ENCODE measurements at places on chromosomes 2 and 18.
A peak's percentile ranks its signal among the peaks of the same experiment; 100 is the strongest.

GRCh38 chr18:62179213-62179612 lies 7.6 kb downstream of the PIGN start:
- H3K4me3 ChIP-seq = no peak overlapping the region
- DNase-seq = no peak
- H3K27ac ChIP-seq = no peak overlapping the region
- H3K4me1 ChIP-seq = no peaks in the 10 kb centered on the region
- H3K36me3 ChIP-seq = no peaks in the 10 kb centered on the region

- H3K4me3 ChIP-seq = no peak overlapping the region
- peaks cover 3% of the 10 kb centered on the region for H3K4me1 ChIP-seq
- no peak for DNase-seq
Observed at GRCh38 chr18:79510731-79511241, 115.1 kb downstream of the NFATC1 start.

- peaks cover 37% of the 10 kb centered on the region for H3K27me3 ChIP-seq
- H3K27ac ChIP-seq = no peak overlapping the region
- DNase-seq = peak; percentile 17
- no peak overlapping the region for H3K4me3 ChIP-seq
Observed at GRCh38 chr18:49849331-49850217, 36.2 kb upstream of the ACAA2 start.

GRCh38 chr2:215431290-215431689 lies 4.6 kb downstream of the FN1 start:
- no peak overlapping the region for H3K27ac ChIP-seq
- H3K4me1 ChIP-seq = no peaks in the 10 kb centered on the region
- H3K36me3 ChIP-seq = peaks cover 70% of the 10 kb centered on the region
- H3K4me3 ChIP-seq = no peak overlapping the region
- H3K27me3 ChIP-seq = no peaks in the 10 kb centered on the region

- no peaks in the 10 kb centered on the region for H3K36me3 ChIP-seq
- peaks cover 99% of the 10 kb centered on the region for H3K27me3 ChIP-seq
- no peak for DNase-seq
- H3K4me1 ChIP-seq = no peaks in the 10 kb centered on the region
Observed at GRCh38 chr2:176149939-176150583, 1.3 kb upstream of the HOXD4 start.

DNA sequence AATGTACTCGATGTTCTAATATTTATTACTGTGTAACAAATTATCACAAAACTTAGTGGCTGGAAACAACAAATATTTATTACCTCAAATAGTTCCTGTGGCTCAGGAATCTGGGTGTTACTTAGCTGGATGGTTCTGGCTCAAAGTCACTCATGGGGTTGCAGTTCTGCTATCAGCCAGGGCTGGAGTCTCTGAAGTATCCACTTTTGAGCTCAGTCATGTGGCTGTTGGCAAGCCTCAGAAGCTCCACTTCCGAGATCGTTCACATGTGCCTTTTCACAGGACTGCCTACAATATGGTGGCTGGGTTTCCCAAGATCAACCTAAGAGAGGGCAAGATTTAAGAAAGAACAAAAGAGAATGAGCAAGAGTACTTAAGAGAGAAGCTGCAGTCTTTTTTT lies 19.4 kb upstream of the UBE2E3 start:
- no peaks in the 10 kb centered on the region for H3K36me3 ChIP-seq
- DNase-seq = no peak
- H3K27me3 ChIP-seq = no peaks in the 10 kb centered on the region
- H3K27ac ChIP-seq = no peak overlapping the region
- no peaks in the 10 kb centered on the region for H3K4me1 ChIP-seq
- H3K4me3 ChIP-seq = no peak overlapping the region

- no peak for DNase-seq
- no peak overlapping the region for H3K27ac ChIP-seq
- H3K4me1 ChIP-seq = no peaks in the 10 kb centered on the region
- H3K36me3 ChIP-seq = no peaks in the 10 kb centered on the region
- no peaks in the 10 kb centered on the region for H3K27me3 ChIP-seq
- no peak overlapping the region for H3K4me3 ChIP-seq
Observed at GRCh38 chr2:27007416-27008374, 25.1 kb upstream of the TMEM214 start.

GRCh38 chr2:12819103-12819475 lies 102.4 kb downstream of the TRIB2 start:
- H3K4me3 ChIP-seq = no peak overlapping the region
- H3K27me3 ChIP-seq = no peaks in the 10 kb centered on the region
- no peaks in the 10 kb centered on the region for H3K36me3 ChIP-seq
- peaks cover 3% of the 10 kb centered on the region for H3K4me1 ChIP-seq
- H3K27ac ChIP-seq = no peak overlapping the region
- no peak for DNase-seq

DNA sequence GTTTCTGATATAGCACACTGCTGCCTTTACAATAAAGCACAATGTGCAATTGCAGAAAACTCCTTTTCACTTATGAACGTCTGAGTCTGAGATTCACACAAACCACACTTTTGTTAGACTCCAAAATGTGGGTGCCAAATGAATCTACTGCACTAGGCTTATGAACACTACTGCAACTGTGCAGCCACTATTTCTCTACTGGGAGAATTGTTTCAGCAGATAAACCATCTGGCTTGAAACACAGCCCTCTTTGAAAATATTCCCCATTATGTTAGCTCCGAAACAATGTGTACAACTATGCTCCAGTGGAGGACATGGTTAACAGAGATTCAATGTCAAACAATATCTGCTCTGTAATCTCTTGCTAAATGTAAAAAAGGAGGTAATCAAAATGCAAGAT lies 188.7 kb upstream of the ZEB2 start:
- H3K36me3 ChIP-seq = no peaks in the 10 kb centered on the region
- no peak overlapping the region for H3K27ac ChIP-seq
- no peaks in the 10 kb centered on the region for H3K27me3 ChIP-seq
- H3K4me1 ChIP-seq = no peaks in the 10 kb centered on the region
- H3K4me3 ChIP-seq = no peak overlapping the region

DNA sequence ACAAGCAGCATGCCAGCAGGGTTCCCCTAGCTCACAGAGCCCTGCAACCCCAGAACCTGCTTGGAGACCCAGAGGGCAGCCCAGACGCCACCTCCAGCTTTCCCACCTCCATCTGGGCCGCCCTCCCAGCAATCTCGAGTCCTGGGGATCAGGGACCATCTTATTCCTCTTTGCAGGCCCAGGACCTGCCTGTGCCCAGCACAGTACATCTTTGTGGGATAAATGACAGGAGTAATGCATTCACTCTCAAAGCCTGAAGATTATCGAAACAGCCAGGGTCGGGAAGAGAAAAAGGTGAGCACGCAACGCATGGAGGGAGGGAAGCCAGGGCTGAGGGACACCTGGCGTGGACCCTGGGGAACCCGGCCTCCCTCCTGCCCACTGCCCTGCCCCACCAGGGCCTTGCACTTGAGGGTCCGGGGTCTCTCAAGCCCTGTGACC lies 144.1 kb downstream of the NDUFA10 start:
- H3K27ac ChIP-seq = no peak overlapping the region
- no peaks in the 10 kb centered on the region for H3K36me3 ChIP-seq
- no peaks in the 10 kb centered on the region for H3K4me1 ChIP-seq
- H3K4me3 ChIP-seq = no peak overlapping the region

DNA sequence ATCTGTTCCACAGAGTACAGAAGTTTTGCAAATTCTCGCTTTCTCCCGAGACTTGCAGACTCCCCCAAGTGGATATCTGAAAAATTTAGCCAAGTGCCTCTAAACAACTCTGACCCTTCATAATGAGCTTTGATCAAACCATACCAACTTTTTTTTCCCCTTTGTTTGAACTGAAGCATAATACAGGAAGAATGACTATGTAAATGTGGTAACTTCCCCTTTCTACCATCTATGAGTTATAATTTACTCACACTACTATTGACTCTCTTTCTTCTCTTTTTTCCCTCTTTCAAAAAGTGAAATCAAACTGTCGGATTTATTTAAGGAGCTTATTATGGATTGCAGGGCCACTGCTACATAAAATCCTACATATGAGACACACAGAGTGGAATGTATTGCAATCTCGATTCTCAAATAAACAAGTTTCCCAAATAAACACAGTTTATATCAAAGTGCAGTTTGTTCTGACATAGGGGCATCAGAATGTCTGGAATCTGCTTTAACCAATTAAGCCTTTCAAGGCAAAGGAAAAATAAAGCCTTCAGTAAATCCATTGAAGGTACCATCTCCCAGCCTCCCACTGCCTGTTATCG lies 1.4 kb upstream of the ZNF804A start:
- peak overlapping the region; percentile 55 for H3K4me3 ChIP-seq
- H3K27me3 ChIP-seq = peaks cover 7% of the 10 kb centered on the region
- H3K4me1 ChIP-seq = no peaks in the 10 kb centered on the region
- H3K36me3 ChIP-seq = no peaks in the 10 kb centered on the region

DNA sequence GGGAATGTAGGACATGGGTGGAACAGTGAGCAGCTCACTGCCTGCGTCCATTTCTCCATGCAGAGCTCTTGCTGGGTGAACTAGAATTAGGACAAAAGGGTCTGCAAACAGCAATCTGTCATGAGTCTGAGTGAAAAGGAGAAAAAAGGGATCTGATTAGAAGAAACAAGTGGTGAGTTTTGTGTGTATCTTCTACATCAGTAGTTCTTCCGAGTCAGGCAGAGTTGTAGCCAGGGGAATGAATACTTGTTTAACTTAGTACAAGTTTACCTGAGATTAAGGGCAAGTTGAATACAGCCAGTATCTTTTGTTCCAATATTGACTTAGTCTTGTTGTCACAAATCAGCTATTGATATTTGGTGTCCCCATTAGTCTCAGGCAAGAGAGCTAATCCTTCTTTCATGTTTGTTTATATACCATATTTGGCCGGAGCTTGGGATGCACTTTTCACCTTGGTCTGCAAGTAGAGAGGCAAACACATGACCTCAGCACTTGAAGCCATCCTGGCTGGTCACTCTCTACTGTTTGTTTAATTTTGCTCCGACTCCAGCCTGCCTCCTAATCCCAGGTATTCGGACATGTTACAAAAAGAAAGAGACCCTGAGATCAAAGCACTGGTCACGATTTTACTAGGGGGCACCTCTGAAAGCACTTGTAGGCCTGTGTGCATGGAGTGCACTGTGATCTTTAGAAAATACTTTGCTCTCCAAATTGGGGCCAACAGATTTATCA lies 211.0 kb upstream of the NT5C1B start:
- no peak overlapping the region for H3K27ac ChIP-seq
- no peaks in the 10 kb centered on the region for H3K4me1 ChIP-seq
- DNase-seq = no peak
- no peaks in the 10 kb centered on the region for H3K27me3 ChIP-seq

DNA sequence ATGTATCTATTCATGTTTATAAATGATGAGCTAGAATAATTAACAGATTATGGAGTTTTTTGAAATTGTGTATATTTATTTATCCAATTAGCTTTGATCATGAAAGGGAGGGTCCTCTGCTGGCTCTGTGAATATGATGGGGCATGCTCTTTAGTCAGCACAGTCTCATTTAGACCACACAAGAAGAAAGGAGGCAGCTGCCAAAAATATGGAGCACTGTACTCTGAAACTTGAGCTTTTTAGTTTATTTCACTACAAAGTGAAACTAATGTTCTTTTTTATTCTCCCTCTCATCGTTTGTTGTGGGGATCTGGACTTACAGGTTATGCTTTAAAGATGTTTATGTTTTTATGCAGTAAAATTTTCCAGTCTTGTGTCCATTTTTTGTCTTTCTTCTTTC lies 266.9 kb upstream of the GULP1 start:
- DNase-seq = no peak
- H3K27me3 ChIP-seq = no peaks in the 10 kb centered on the region
- no peaks in the 10 kb centered on the region for H3K4me1 ChIP-seq
- no peak overlapping the region for H3K27ac ChIP-seq

- H3K4me1 ChIP-seq = peaks cover 4% of the 10 kb centered on the region
- H3K4me3 ChIP-seq = no peak overlapping the region
- no peak for DNase-seq
- no peaks in the 10 kb centered on the region for H3K36me3 ChIP-seq
Observed at GRCh38 chr2:167860082-167860481, 387.3 kb downstream of the STK39 start.

DNA sequence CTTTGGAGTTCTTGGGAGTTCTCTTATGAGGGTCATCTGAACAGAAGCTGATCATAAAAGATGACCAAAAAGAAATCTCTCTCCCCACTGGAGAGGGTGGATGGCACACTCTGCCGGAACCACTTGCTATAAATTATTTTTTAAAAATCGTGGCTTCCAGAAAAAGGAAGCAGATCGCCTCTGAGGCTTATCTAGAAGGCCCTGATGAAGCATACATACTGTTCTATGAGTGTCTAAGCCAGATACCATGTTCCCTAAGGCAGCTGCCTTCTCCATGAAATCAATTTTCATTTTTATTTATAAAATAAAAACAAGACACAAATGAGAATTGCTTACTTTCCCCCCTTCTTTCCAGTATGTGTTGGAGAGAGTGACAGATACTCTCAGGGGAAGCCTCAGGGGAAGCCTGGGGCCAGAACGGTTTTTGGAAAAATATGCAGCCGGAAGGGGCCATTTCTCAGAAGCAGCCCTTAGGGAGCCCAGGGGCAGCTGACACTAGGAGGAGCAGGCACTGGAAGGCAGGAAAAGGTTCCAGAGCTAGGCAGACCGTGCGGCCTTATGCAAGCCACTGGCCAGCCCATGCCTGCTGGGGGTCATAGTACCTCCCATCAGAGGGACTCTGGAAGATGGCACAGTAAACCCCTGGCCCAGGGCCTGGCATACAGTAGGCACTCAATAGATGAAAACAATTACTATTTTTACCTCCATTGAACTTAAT lies 130.6 kb downstream of the CABLES1 start:
- no peaks in the 10 kb centered on the region for H3K4me1 ChIP-seq
- H3K4me3 ChIP-seq = no peak overlapping the region
- DNase-seq = no peak
- H3K36me3 ChIP-seq = no peaks in the 10 kb centered on the region

DNA sequence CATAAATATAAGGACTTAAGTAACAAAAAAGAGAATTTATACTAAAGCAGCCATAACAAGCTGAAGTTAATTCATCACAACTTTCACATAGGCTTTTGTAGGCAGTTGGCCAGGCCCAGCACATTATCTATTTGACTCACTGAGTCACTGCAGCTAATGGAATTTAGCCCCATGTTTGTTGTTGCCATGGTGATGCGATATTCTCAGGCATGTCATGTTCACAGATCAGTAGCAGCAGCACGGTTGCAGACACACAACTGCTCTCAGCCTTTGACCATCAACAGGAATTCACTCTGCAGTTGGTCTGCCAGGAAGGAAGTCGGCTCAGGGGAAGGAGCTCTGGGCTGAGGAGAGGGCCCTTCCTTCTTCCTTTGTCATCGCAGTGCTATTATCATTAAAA lies 639.8 kb downstream of the TMEM182 start:
- no peak overlapping the region for H3K27ac ChIP-seq
- H3K27me3 ChIP-seq = no peaks in the 10 kb centered on the region
- no peaks in the 10 kb centered on the region for H3K36me3 ChIP-seq

GRCh38 chr2:119011162-119011909 lies 69.3 kb downstream of the MARCO start:
- no peak overlapping the region for H3K4me3 ChIP-seq
- peaks cover 2% of the 10 kb centered on the region for H3K4me1 ChIP-seq
- peak; percentile 59 for DNase-seq
- H3K27ac ChIP-seq = no peak overlapping the region
- H3K27me3 ChIP-seq = no peaks in the 10 kb centered on the region
- no peaks in the 10 kb centered on the region for H3K36me3 ChIP-seq

All from neuronal stem cell (in vitro differentiated cells).